Central memory CD8-positive, alpha-beta T cell (primary cell): ENCODE measurements at places on chromosomes 7 and 10.

DNA sequence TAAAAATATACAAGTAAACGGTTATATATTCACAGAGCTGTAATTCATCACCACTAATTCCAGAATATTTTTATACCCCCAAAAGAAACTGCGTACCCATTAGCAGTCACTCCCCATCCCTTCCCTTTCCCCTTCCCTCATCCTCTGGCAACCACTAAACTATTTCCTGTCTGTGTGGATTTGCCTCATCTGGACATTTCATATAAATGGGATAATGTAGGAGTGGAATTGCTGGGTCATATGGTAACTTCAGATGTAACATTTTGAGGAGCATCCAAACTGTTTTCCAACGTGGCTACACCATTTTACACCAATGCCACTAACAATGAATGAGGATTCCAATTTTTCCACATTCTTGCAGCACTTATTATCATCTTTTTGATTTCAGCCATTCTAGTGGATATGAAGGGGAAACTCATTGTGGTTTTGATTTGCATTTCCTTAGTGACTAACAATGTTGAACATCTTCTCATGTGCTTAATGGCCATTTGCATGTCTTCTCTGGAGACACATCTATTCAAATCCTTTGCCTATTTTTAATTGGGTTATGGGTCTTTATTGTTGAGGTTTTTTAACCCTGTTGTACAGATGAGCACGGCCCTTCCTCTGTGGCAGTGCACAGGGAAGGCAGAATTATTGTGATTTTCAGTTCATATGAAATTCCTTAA, 79.2 kb downstream of the RBM20 start:
- no peak for DNase-seq

DNA sequence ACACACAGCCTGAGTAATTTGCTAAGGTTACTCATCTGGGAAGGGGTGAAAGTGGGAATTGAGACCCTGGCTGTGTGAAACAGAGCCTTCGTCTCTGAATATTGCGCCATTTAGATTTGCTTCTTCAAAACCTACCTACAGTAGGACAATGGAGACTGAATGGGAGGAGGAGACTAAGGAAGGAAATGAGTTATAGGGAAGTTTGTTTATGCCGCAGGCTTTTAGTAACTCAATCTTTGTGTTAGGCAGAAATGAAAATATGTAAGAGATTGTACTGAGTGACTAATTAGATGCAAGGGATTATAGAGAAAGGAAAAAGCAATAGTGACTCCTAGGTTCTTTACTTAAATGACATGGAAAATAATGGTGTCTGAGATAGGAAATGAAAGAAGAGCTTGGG, 80.2 kb downstream of the KCND2 start:
- no peak for DNase-seq

DNA sequence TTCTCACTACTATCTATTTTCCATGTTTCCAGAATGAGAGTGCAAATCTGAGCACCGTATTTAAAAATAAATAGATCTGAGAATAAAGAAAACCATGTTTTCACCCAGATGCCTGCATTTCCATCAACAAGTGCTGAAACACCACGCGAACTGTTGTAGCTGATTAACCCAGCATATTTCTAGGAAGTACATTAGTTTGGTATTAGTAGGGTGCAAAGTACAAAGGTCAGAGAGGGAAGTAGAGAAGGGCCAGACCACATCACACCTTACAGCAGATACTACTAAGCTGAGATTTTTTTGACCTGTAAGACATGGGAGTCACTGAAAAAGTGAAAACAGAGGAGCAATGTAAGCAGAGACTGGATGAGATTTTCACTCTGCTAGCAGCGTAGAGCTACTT, 181.3 kb downstream of the IMMP2L start:
- no peak for DNase-seq

- DNase-seq = no peak
Observed at GRCh38 chr7:99468336-99468918, 2.5 kb upstream of the ATP5MF start.

- no peak for DNase-seq
Observed at GRCh38 chr10:94293354-94293753, 69.4 kb downstream of the NOC3L start.

DNA sequence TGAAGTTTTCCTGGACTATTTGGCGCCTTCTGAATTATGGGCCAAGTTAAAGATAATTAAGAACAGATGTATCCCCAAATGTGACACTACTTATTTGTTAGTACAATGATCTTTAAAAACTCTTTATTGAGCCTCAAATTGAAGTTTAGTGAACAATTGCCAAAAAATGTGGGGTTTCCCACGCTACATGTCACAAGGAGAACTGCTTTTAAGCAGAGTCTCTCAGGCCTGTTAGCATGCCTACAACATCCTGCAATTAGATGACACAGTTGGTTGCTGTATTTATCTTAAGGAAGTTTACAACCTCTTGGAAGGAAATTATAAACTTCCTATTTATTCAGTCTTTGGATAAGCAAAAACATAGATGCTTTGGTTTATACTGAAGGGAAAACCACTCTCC, 733.0 kb downstream of the TNS3 start:
- no peak for DNase-seq

- DNase-seq = no peak
Observed at GRCh38 chr10:131815266-131816156, 85.3 kb upstream of the PPP2R2D start.

DNA sequence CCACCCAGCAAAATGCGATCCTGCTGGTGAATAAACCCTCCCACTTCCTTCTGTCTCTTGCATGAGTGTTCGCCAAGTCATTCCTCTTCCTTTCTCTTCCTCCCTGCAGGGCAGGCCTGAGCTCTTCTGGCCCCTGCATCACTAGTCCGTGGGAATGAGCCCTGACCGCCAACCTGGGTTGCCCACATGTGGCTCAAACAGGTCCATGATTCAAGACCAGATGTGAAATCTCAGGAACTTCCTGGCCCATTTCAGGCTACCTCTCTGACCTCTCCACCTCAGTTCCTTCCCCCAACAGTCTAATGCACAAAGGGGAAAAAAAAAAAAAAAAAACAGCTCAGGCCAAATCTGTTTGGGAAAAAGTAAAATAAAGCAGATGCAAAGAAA, 5.4 kb upstream of the YWHAG start:
- no peak for DNase-seq

GRCh38 chr10:86742230-86742629, 14.2 kb upstream of the BMPR1A start:
- no peak for DNase-seq

DNA sequence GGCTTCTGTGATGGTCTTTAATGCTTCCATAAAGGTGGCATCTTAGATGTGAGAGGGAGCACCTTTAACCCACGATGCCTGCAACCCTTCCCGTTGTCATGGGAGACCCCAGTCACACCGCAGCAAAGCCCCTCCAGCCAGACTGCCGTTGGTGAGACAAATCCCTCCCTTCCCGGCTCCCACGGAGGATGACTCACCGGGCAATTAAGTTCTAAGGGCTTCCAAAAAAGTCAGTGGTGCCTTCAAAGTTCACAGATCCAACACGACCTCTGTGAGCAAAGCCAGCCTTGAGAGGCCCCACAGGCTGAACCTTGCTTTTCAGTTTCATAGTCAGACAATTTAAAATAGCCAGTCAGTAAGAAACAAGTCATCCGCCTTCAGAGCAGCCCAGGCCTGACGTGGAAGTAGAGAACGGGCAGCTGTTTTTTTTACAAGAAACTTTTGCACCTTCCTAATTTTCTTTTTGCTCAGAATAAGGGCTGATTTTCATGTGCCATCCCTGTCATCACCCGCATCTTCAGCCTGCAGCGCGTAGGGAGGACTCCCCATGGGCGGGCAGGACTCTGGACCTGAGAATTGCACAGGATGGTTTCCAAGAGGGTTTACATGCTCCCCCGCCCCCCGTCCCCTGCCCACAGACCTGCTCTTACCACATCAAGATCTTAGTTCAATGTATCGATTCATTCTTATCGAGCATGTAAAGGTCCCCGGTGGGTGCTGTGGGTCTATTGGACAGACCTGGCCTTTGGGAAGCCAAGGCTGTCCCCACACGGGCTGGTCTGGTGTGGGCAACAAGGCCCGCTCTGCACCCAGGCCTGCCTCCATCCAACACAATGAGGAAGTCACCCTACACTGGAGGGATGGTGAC, 333.9 kb downstream of the DNAJB6 start:
- no peak for DNase-seq

DNA sequence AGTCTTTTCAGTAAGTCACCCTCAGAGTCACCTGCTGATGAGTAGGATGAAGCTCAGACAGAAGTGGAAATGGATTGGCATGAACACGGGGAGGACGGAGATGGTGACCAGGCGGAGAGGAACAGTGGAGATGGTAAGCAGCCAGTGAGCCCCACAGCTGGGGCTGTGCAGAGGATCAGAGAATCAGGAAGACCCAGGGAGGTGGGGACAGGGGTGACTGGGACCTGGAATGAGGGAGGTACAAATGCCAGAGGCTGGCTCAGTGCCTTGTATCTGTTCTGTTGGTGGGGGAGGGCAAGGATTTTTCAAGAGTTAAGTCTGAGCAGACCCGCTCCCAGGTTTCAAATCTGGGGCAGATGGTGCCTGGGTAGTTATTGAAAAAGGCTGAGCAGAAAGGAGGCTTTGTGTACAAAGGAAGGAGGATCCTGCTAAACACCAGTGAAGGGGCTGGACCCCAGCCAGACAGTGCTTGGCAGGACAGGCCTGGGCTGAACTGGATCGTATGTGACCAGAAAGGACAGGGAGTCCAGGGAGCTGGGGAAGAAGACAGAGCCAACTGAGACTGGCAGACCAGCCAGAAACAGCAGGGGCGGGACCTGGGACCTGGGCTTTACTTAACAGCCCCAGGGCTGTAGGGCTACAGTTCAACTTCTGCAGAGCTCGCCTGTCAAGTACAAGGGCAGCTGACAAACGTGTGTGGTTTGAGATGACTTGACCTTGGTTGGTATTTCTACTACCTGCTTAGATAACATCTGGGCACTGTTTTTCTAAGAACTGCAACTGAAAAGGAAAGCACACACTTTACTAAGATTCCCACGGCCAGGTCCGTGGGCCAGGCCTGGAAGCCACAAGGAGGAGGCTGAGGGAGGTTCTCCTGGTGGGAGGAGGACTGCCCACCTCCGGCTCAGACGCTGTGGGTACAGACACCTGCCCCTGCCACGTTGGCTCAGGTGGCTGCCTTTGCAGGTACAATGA, 13.2 kb upstream of the FRMPD2 start:
- DNase-seq = no peak

- DNase-seq = no peak
Observed at GRCh38 chr10:86759073-86759672, 2.8 kb downstream of the BMPR1A start.

- DNase-seq = no peak
Observed at GRCh38 chr7:36039243-36039642, 113.8 kb upstream of the EEPD1 start.

- DNase-seq = no peak
Observed at GRCh38 chr7:140624392-140625191, 16.0 kb downstream of the DENND2A start.

- DNase-seq = no peak
Observed at GRCh38 chr7:37150180-37150579, 298.5 kb downstream of the ELMO1 start.

DNA sequence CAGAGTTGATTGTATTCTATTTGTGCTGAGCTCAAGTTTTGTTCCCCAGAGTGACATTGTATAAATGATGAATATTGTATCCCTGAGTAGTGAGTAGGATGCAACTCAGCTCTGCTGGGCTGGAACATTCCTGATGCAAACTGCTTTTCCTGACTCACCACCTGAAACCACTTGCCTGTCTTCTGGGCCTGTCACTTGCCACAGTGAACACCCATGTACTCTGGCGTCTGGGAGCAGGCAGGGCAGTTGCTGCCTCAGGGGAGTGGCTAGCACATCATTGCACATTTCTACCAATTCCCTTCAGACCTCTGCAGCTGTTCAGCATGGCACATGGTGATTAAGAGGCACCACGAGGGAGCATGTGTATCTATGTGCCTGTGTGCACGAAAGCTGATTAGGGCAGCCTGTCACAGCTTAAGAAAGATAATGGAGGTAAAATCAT, 157.3 kb downstream of the SND1 start:
- DNase-seq = no peak

- no peak for DNase-seq
Observed at GRCh38 chr10:87503886-87504285, 807 bp upstream of the MINPP1 start.

GRCh38 chr10:61404751-61405150, 48.4 kb downstream of the TMEM26 start:
- DNase-seq = no peak

GRCh38 chr7:33393770-33394169, 264.4 kb downstream of the BBS9 start:
- DNase-seq = no peak

- DNase-seq = no peak
Observed at GRCh38 chr10:80579849-80580637, 42.3 kb downstream of the SH2D4B start.

DNA sequence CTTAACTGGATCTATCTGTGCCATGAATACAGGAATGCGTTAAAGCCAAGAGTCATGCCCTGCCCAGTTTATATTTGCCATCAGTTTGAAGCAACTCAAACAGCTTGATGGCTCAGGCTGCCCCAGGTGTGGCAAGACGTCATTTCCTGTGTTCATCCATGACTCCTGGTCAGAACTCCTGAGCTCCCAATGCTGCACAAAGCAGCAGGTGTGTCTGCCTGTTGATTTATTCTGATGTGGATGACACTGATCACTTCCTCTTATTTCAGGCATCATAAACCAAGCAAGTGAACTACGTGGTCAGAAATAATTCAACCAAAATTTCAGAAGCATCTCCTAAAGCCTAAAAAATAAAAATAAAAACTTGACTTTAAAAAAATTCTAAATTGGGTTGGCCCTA, 68.5 kb downstream of the EZH2 start:
- no peak for DNase-seq

- no peak for DNase-seq
Observed at GRCh38 chr10:52875336-52875735, 102.8 kb upstream of the MBL2 start.

DNA sequence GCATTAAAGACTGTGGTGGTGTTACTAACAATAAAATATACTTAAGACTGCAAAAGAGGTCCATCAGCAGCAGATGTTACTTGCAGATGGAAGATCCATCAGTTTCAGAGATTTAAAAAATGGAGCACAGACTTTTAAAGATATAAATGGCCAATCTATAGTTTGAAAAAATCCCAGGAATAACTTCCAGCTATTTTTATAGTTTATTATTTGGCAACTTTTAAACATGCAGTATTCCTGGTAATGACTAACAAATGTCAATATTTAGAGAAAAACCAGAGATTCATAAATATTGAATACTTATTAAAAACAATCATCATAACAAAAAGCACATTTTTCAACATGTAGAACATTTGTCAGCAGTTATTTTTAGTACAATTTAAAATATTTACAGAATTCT, 30.7 kb downstream of the RTKN2 start:
- DNase-seq = no peak

GRCh38 chr7:7639421-7639820, 1.1 kb upstream of the UMAD1 start:
- DNase-seq = no peak

GRCh38 chr7:5237286-5237685, 45.5 kb upstream of the SLC29A4 start:
- no peak for DNase-seq
